Stimulated activated CD4-positive, alpha-beta T cell treated with anti-CD3 and anti-CD28 coated beads, Interleukin-15, amount 100 ng/mL, for 1 hour (primary cell): ENCODE measurements at places on chromosomes 12 and 14.

DNA sequence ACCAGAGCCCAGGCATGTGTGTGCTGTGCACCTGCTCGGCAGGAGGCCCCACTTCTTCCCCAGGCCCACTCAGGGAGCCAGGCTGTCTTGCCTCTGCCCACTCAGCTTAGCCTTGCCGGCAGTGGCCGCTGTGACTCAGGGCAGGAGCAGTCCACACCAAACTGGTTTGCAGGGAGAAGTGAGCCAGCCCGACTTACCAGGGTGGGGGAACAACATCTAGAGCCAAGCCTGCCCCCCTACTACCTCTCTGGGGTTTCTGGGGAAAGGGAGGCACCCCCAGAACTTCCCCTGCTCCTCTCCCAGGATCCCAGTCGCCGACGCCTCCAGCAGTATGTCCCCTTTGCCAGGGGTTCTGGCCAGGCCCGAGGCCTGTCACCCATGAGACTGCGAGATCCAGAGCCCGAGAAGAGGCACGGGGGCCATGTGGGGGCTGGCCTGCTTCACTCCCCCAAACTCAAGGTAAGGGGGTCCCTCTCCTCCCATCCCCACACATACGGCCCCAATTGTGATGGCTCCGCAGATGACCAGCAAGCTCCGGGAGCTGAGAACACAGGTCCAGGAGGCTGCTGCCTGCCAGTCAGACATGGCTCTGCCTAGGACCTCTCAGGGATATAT, 3.0 kb downstream of the PLEKHG6 start:
- no peak for DNase-seq

DNA sequence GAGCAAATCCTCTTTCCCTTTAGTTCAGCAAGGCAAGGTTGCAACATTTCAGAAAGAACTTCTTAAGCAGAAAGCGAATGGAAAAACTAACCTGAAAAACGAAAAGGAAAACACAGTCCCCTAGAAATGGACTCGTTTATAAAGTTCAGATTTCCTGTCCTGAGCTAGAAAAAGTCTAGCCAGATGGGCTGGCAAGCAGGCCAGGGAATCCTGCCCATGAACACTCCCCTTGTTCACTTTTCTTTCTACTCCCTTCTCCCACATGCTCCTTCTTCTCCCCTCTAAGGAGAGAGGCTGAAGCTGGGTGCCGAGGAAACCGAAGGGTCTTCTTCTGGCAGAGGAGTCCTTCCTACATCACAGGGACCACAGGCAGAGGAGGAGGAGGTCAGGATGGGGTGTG, 27.1 kb downstream of the LTBP2 start:
- no peak for DNase-seq

- no peak for DNase-seq
These were observed 7.0 kb downstream of the APPL2 start for GRCh38 chr12:105228966-105229365.

DNA sequence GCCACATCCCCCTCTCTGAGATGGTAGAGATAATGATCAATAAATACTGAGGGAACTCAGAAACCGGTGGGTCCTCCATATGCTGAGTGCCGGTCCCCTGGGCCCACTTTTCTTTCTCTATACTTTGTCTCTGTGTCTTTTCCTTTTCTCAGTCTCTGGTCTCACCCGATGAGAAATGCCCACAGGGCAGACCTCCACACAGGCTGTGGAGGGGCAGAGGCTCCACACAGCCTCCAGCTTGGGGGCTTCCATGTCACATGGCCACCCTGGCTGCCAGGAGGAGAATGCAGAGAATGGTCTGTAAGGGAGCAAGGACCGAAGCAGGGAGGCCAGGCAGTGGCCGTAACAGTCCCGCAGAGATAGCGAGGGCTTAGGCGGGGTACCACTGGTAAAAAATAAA, 105.9 kb downstream of the NTF3 start:
- no peak for DNase-seq

GRCh38 chr12:93638095-93638494, 39.1 kb upstream of the CRADD start:
- DNase-seq = no peak
